DMS79 (cell line): ENCODE measurements at places on chromosomes 6 and 20.

DNA sequence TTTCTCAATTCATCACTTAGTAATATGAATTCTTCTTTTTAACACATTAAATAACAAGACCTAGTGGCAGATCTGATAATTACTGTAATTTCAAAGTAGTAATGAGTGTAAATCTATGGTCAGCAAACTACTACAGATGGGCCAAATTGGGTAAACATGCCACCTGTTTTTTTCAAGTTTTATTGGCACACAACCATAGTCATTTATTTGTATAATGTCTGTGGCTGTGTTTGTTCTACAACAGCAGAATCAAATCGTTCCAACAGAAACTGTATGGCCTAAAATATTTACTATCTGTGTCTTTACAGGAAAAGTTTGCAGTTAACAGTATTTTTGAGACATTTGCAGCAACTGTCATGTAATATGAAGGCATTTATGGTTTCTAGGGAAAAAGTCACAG is 86.1 kb upstream of the EYA2 start:
- no peak for DNase-seq

DNA sequence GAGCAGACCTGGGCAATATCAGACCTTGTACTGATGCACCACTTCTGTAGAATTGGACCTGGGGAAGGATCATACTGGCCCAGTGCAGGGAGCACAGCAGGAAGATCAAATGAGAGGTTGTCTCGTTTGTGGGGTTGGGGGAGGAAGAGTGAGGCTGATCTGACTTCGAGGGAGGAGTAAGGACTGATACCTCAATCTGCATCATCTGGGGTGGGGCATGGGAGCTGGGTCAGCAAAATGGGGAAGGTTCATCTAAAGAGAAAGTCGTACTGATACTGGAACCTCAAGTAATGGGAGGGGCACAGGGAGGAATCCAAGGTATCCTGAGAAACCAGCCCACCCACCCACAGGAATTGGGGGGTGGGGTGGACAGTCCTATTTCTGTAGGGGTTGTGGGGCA is 3.7 kb downstream of the RNF39 start:
- no peak for DNase-seq

DNA sequence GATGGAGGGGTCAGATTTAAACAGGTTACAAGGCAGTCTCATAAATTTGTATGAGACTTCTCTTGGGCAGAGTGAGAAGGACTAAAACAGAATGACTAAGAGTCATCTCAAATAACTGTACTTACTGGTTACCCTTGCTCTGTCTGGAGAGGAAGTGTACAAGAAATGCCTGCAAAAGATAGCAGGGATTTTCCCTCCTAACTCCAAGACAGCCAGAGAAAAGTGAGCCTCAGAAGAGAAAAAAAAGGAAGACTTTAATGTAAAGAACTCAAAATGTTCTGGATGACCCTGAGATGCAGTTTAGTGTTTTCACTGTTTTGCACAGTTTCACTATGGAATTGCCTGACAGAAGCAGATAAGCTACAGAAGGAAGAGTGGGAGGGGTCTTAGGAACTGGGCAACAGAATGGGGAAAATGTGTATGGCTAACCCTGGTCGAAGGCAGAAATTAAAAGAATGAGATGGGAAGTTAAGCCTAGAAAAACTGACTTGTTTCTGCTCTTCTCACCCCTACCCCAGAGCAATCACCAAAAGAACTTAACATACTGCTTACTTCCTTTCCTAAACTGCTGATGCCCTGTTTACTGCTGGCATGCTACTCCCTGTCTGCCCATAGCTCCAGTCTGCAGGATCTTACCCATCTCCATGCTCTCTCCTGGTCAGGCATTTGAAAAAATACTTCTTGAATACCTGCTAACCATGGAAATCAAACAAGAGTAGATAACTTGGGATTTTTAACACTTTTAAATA is 98.1 kb upstream of the MARCKS start:
- DNase-seq = no peak

DNA sequence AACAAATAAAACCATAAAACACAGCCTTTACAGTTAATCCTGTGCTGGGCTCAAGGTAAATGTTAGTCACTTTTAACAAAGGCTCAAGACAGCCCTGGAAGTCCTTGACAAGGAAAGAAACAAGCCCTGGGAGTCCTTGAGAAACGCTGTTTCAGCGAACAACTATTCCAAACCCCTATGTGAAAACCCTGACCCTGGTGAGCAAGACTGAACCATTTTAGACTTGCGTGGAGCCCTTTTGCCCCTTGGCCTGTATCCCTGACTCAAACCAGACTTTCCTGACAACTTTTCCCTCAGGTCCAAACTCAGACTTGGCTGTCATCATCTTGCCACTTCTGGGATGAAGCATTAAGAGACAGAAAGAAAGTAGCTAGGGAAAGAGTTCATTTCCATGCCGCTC is 180.4 kb downstream of the AIG1 start:
- DNase-seq = no peak

DNA sequence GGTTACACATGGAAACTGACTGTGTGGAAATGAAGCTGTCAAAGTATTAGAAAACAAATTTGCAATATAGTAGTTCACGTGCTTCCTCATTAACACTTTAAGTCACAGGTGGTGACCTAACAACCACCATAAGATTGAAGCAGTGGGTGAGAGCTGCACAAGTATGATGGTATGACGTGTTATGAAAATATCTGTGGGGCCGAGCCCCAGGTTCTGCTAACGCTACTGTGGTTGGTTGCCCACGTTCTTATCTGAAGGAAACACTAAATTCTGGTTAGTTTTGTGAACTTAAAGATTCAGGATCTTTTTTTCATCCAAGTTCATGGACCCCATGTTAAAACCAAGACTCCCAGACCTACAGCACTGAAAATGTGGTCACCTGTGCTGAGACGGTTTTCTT is 243.0 kb upstream of the RIN2 start:
- no peak for DNase-seq

GRCh38 chr6:51996296-51996947 is 91.0 kb downstream of the PKHD1 start:
- DNase-seq = no peak

GRCh38 chr6:8123236-8123635 is 20.9 kb upstream of the EEF1E1 start:
- no peak for DNase-seq

- DNase-seq = no peak
These were observed 1.7 kb downstream of the FKBP5 start for GRCh38 chr6:35686873-35687555.

DNA sequence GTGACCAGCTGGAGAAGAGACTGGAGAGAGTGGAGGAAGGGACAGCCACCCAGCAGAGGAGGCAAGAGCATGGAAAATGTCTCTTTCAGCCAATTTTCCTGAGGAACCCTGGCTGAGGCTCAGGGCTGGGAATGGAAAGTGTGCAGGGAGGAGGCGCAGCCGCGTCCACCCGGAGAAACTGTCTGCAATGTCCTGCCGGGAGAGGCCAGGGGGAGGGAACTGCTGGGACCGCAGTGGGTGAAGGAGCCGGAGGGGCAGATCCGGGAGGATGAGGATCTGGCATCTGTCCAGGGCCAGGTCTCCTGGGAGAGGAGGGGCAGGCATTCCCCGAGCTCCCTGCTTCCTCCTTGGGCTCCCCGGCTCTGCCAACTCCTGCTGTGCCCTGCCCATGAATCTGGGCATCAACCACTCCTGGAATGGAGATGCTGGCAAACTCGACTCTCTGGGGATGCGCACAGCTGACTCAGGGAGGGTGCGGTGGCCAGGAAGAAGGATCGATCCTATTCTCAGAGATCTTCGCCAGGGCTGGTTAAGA is 17.4 kb upstream of the HM13 start:
- no peak for DNase-seq

DNA sequence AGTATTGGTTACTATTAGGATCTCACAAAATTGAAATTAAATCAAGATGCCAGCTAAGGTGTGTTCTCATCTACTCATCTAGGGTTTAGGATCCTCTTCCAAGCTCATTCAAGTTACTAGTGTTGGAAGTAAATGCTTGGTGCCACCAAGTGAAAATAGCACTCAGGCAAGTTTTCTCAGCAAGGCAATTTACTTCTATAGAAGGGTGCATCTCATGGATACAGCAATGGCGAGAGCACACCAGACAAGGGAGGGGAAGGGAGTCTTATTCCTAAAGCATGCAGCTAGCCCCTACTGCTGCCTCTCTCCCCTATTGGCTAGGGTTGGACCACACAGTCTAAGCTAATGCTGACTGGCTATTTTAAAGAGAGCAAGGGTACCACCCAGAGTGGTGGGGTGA is 23.0 kb upstream of the FAM8A1 start:
- DNase-seq = no peak

GRCh38 chr6:148739822-148740128 is 7.1 kb upstream of the UST start:
- DNase-seq = no peak

GRCh38 chr20:45607810-45608209 is 21.7 kb upstream of the WFDC10A start:
- DNase-seq = no peak

- DNase-seq = no peak
These were observed 6.9 kb downstream of the EPHA7 start for GRCh38 chr6:93412452-93412851.

DNA sequence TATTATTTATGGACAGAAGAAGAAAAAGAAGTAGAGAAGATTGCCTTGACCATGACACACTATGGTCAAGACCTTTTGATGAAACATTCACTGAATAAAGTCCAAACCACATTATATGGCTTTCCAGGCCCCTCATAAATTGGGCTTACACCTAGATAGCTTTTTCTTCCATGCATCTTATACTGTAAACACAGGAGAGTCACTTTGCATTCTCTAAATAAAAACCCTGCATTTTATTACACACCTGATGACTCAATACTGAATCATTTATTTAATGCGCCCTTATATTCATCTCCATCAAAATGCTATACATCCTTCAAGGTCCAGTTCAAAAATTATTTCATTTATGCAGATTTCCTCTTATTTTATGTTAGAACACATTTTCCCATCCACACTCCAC is 78.0 kb downstream of the COL21A1 start:
- no peak for DNase-seq

- DNase-seq = no peak
These were observed 114.6 kb downstream of the MCHR2 start for GRCh38 chr6:99879431-99879830.

DNA sequence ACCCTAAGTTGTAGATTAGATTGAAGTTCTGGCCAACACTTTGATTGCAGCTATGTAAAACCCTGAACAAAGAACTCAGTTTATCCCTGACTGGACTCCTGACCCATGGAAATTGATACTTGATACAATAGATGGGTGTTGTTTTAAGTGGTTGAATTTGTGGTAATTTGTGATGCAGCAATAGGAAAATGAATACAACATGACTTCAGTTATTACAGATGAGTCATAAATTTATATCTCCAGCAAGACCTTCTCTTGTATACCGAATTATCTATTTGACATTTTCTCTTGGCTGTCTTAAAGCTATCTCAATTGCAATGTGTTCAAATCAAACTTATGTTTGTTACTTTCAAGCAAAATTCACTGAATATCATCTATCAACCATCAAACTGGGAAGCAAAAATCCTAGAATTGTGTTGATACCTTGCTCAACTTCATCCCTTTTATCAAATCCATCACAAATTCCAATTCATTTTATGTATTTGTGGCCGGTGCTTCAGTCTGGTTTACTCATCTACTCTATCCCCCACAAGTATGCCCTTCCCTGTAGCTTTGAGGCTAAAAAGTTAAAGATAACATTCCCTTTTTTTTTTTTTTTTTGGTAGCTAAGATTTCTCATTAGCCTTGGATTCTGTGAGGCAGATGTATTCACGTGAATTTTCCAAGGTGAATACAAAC is 129.4 kb upstream of the CENPW start:
- DNase-seq = no peak

DNA sequence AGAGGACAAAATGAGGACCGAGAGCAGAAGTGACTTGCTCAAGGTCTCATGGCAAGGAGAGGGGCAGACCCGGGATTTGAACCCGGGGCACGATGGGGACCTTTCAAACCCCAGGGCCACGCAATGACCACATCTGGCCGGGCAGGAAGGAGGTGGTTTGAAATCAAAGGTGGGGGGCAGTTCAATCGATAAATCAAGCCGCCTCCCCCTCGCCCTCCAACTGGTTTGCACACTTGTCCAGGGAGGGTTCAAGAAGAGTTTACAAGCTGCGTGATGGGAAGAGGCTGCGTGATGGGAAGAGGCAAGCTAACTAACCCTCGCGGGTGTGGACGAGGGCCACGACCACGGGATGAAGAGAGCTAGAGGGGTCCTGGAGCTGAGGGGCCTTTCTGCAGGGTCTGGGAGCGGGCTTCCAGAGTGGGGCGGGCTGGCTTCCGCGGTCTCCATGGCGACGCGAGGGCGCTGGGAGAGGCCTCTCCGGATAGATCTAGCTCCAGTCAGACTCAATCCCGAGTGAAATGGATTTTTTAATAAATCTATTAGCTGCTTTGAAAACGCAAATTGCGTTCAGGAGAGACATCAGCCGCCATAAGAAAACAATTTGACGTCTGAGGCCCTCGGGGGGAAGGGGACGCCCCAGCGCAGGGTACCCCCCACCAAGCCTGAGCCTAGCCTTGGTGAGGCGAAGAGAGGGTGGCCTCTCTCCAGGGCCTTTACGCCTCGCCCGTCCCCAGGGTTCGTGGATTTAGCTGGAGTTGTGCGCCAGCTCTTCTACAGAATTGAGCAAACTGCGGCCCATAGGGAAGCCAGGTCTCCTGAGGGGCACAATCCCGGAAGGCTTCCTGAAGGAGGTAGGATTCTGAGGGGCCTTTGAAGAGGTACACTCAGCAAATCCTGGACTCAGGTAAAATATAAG is 143.9 kb downstream of the GRM4 start:
- DNase-seq = no peak

DNA sequence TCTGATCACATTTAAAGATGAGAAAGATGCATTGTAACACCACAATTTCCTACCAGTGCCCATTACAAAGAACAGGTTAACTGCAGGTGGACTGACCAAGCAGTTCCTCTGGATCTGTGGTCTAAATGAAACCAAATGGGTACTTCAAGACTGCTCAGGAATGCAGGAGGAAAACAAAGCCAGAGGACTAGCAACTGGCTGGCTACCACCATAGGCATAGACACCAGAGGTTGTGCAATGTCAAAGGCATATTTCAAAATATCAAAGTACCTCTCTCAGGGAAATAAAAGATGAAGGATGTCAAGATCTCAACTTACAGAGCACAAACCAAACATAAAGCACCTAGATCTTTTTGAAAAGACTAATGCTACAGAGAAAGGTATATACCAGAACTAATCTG is 65.5 kb downstream of the GMDS start:
- no peak for DNase-seq

DNA sequence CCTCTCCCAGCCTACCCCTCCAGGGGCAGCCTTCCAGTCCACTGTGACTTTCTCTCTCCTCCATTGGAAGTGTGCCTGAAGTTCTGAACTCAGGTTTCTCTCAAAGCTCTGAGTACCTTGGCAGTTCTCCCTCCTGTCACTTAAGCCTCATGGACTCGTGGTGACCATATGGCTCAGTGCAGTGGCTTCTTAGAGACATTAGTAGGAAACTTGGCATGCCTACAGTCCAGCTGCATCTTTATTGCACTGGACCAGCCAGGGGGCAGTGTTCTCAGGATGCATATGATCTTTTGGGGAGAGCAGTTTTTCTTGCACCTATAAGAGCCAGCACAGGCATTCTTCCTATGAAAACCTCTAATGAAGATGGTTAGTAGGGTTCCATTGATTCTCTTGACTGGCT is 47.5 kb upstream of the KCNK16 start:
- DNase-seq = no peak
